A172 (cell line): ENCODE measurements at places on chromosomes 6 and 20. TPM values are rescaled to one million over a fixed set of nuclear protein-coding genes. Genes with fewer than 3 reads are reported as not detected.

- no peak for DNase-seq
Measured at GRCh38 chr6:71496722-71497033, 208.1 kb downstream of the OGFRL1 start.

NR2E1 gene
- total RNA-seq = 0.05 TPM in 1 of 2 replicates, not detected in the other

SAPCD1 gene
- 1.1 and 3.0 TPM in 2 replicates for total RNA-seq

EDN3 gene
- not detected in 2 replicates for total RNA-seq
